Stimulated activated CD4-positive, alpha-beta T cell treated with anti-CD3 and anti-CD28 coated beads, TNF-alpha, amount 100 ng/mL, for 24 hours (primary cell): ENCODE measurements at places on chromosomes 16 and 17.

DNA sequence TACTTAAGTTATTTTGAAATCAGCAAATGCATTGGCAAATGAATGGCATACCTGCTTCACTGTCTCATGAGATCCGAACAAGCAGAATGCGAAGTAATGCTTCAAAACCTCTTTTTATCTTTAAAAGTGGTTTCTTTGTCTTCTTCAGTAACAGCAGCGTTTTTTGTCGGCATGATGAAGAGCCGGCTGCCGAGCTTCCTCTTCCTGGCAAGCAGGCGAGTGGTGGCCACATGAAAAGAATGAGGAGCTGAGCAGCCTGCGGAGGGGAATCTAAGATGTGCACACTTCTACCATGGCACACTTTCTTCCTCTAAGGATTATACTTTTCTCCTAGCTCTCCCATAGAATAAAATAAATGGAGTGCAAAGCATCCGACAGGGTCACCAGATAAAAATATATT, 42.4 kb upstream of the AKTIP start:
- no peak for DNase-seq

DNA sequence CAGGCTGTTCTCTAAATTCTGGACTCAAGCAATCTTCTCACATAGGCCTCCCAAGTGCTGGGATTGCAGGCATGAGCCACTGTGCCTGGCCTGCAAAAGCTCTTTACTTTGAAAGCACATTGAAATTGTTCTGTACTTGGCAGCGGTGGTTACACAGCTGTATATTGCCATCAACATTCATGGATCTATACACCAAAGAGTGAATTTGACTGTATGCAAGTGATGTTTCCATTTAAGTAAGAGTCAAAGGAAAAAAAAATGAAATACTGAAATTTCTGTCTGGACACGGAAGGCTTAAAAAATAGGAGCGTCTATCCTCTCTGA, 450.6 kb upstream of the PSMD7 start:
- no peak for DNase-seq

DNA sequence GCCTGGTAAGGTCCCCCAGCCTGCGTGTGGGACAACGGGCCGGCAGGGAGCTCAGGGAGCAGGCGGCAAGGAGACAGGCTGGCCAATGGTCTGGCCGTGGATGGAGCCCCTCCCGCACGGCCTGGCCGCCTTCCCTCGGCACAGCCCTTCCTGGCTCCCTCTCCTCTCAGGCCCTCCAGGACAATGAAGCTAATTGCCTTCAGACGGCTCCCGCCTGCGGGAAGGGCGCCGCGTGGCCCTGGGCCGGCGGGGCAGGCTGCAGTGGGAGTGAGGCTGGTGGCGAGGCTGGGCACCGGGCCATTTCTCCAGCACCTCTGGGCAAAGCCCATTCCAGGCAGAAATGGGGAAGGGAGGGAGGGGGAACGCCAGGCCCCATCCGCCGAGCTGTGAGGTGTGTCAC, 50.9 kb downstream of the ENGASE start:
- no peak for DNase-seq

DNA sequence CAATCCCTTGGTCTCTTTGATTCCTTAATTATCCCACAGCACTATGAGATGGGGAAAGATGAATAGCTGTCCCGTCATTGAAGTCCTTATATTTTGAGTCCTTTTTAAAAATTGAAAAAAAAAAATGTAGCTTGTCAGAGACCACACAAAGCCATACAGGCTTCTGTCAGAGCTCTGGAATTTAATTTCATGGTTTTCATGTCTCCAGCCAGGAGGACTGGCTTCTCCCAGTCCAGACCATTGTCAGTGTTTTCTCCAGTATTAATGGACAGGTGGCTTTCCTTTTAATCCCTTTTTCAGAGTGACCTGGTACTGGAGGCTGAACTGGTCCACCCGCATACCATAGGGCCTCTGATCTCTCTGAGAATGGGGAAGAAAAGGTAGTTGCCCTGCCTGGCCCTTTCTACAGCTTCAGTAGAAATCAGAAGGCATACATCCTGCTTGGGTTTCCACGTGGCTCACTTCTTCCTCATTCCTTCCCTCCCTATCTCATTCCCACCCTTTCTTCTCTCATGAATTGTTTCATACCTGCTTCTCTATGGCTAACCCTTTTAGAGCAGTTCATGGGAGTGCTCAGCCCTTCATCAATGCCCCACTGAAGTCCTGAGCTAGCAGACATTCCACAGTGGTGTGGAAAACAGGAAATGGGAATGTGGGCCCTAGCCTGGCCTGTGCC, 29.1 kb downstream of the TRIM16 start:
- no peak for DNase-seq

DNA sequence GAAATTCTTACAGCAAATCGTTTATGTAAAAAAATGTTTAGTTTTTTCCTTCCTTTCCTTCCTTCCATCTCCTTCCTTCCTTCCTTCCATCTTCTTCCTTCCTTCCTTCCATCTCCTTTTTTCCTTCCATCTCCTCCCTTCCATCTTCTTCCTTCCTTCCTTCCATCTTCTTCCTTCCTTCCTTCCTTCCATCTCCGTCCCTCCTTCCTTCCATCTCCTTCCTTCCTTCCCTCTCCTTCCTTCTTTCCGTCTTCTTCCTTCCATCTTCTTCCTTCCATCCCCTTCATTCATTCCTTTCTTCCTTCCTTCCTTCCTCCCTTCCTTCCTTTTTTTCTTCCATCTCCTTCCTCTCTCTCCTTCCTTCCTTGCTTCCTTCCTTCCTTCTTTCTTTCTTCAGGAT, 22.7 kb downstream of the MYOCD start:
- DNase-seq, result no peak

DNA sequence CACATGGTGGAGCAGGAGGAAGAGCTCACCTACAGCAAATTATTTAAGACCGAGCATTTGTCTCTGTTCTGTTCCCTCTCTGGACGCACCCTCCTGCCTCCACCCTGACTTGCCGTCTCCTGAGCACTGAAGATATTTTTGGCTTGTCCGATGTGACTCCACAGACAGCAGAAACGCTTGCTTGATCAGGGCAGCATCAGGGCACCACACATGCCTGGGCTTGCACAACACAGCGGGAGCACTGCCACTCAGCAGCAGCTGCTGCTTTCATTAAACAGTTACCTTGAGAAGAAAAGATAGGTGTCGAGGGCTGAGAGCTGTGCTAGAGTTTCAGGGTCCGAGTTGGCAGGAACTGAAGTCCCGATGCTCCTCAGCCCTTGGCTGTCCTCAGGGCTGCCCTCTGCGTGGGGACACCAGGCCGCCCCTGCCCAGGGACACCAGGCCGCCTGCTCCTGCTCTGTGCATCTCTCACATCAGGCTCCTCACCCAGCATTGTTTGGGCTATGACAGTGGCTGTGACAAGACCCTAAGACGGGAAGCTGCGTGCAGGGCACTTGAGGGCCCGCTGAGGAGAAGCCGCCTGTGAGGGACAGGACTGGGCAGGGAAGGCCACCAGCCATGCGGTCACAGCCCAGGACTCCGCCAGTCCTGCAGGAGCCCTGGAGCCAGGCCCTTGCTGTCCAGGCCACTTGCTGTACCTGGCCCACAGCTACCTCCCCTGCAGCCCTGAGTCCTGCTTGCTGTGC, 21.3 kb upstream of the CDH15 start:
- DNase-seq, result no peak

- DNase-seq, result no peak
These were observed 9.1 kb upstream of the CEP295NL start for GRCh38 chr17:78912082-78912481.

DNA sequence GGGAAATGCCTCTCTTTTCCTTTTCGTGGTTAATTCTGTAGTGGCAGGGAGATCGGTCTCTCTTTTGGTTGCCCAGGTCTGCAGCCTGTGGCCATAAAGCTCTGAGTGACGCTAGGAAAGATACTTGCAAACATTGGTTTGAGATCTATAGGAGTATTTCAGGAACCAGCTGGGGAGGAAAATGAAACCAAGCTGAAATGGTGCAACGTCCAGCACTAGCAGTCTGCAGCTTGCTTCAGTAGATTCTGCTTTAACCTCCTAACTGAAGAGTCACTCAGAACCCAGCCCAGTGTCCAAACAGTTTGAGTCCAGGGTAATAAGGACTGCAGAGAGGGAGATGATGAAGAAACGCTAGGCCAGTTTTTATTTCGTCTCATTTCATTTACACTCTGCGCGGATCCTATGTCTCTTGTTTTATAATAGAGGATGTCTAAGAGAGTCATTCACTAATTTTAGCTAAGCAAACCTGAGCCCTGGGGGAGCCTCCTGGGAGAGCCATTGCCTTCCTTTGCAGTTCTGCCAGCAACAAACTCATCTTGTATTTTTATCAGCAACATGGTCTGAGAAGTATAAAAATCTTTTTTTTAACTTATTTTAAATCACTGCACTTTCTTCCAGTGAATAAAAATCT, 12.0 kb downstream of the SP2 start:
- no peak for DNase-seq

GRCh38 chr17:82019690-82020571, 2.7 kb downstream of the CENPX start:
- peak; percentile 74 for DNase-seq

GRCh38 chr16:69497876-69498596, 67.7 kb upstream of the NFAT5 start:
- no peak for DNase-seq
